ENCODE measurements at places on chromosomes 5 and 9.

DNA sequence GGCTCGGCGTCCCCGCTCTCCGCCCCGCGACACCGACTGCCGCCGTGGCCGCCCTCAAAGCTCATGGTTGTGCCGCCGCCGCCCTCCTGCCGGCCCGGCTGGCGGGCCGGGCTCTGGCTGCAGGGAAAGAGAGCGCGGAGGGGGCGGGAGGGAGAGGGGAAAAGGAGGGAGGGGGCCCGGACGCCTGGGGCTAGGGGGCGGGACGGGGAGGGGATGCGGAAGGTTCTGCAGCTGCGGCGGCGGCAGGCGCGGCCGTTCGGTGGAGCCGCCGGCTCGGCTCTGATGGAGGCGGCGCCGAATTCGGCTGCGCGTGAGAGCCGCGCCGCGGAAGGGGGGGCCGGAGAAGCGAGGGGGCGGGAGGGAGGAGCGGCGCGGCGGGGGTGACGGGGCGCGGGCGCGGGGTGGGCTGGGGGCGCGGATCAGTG, at the start of gene MARCHF11:
Gene MARCHF11, minus strand, starts transcription at position 281 of the 425 bp plus-strand sequence. Its CDS starts 216 bp downstream, at position 65.
- no peak for DNase-seq

- DNase-seq = peak; percentile 74
These were observed 99.3 kb downstream of the ANGPTL2 start for GRCh38 chr9:127022913-127023660.

DNA sequence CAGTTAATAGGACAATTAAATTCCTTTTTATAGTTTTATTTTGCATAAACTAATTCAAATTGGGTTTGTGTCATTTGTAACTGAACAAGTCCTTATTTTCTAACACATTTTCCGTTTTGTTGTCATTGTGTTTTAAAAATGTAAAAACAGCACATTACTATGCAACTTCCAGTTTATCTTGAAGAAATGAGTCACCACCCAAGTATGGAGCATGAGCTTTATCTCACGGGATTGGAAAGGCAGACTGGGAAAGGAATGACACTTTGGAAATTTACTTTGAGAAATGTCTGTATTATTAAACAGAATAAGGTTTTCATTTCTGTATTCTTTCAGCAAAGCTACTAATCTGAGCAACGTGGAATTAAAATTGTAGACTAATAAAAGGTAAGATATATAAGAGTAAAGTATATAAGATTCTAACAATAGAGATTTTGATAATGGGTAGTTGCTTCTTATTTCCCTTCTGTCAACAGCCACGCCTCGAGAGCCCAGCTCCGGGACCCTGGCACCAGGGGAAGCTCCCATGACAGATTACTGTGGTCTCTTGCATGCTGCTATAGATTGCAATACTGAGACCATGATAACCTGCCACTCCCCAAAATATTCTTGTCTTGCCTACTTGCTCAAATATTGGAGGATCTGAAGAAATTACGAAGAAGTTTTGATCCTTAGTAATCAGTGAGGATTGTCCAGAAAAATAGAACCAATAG, 433.1 kb downstream of the CHSY3 start:
- DNase-seq = no peak

DNA sequence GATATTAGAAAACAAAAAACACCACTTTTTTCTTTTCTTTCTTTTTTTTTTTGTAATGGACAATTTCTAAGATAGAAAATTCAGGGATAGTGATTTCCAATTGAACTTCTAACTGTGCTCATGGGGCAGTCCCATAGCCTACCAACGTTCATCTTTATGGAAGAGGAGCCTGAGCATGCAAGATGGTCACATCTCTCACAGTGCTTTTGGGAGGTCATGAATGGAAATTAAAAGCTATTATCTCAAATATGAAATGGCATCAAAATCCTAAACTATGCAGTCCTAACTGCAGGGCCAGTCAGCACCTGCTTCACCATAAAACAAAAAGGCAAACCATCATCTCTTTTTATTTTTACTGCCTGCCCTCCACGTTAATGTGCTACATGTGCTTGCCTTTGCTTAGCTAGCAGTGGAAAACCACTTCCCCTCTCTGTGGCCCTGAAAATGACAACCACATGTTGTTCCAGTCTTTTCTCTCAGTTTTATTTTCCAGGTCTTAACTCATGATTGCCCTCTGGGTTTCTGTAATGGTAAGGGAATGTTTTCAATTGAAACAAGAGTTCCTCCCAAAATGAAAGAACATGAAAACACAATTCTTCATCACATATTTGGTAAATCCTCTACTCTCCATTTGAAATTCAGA, 16.7 kb downstream of the IFNB1 start:
- no peak for DNase-seq

DNA sequence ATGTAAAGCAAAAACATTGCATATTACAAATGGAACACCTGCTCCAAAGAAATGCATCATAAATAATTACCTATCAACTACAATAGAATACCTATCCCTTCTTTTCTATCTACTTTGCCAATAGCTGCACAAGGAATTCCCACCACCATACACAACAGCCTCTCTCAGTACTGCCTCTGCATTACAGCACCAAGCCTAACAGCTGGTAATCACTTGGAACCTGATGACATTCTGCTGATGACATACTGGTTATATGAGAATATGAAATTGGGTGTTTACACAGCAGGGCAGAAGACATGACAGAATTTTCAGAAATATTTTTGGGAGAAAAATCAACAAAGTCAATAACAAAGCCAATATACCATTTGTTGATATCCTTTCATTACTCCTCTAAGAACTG, 43.2 kb downstream of the PSMB7 start:
- DNase-seq = no peak

DNA sequence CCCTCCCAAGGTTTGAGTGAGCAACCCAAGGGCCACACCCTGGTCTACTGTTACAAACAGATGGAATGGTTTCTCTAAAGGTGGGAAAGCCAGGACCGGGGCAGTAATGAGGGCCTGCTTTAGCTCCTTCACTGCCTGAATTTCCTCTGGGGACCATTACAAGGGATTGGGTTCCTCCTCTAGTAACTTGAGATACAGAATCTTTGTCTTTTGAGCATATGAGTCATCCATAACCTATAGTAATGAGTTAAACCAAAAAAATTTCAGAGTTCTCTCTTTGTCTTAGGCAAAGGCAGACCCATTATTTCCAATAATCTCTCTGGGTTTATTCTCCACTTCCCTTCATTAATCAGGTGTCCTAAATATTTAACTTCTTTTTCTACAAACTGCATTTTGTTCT, 618.8 kb downstream of the HINT1 start:
- DNase-seq = no peak

GRCh38 chr9:95459178-95459577, 57.6 kb downstream of the PTCH1 start:
- no peak for DNase-seq

DNA sequence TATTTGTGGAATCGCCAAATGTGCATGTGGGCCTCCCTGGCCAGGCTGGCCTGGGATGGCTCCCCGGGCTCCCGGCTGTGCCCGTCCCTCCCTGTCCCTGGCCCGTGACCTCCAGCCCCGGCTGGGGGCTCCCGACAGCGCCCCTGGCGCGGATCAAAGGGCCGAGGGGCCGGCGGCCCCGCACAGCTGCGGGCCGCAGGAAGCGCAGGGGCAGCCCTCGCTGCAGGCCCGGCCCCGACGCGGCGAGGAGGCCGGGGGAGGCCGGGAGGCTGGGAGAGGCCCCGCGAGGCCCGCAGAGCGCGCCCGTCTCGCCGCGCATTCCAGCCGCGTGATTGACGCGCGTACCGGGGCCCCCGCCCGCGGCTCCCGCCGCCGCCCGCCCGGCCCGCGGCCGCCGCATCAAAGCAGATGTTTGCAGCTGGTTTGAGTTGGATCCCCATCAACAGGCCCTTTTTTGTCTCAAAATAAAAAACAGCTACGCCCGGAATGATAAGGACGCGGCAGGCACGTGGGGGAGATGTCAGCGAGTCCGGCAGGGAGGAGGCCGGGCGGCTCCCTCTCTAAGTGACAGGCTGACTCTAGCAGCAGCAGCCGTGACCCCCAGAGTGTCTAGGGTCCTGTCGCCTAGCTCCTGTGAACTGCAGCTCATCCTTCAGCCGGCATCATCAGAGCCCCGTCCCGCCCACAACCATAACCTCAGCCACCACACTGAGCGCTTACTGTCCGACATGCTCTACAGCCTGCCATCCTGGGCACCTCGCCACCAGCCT, 69.4 kb downstream of the LMX1B start:
- no peak for DNase-seq

DNA sequence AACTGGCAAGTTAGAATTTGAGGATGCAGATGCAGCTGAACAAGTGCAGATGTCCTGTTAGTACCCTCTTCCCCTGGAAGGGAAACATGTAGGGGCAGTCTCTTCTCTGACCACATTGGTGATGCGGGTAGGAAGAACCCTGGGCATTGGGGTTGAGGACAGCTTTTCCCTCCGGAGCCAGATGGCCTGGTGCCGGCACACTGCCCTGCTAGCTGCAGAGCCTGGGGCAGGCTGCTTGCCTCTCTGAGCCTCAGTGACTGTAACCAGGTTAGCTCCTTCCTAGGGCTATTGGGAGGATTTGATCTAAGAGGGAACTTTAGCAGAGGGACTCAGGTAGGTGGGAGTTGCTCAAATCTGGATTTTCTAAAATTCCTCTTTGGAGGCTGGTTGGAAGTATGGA, 148.4 kb downstream of the HSPA4 start:
- DNase-seq = no peak

DNA sequence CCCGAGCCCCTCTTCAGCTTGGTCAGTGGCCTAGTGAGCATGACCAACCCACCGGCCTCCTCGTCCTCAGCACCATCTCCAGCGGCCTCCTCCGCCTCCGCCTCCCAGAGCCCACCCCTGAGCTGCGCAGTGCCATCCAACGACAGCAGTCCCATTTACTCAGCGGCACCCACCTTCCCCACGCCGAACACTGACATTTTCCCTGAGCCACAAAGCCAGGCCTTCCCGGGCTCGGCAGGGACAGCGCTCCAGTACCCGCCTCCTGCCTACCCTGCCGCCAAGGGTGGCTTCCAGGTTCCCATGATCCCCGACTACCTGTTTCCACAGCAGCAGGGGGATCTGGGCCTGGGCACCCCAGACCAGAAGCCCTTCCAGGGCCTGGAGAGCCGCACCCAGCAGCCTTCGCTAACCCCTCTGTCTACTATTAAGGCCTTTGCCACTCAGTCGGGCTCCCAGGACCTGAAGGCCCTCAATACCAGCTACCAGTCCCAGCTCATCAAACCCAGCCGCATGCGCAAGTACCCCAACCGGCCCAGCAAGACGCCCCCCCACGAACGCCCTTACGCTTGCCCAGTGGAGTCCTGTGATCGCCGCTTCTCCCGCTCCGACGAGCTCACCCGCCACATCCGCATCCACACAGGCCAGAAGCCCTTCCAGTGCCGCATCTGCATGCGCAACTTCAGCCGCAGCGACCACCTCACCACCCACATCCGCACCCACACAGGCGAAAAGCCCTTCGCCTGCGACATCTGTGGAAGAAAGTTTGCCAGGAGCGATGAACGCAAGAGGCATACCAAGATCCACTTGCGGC, 1.8 kb downstream of the EGR1 start:
- DNase-seq = no peak

DNA sequence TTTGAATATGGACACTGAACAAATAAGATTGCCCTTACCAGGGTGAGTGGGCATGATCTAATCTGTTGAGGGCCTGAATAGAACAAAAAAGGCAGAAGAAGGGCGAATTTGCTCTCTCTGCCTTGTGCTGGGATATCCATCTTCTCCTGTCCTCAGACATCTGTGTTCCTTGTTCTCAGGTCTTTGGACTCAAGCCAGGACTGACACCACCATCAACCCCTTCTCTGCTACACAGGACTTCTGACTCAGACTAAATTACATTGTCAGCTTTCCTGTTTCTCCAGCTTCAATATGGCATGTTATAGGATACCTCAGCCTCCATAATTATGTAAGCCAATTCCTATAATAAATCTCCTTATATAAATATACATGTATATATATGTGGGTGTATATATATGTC, 40.8 kb upstream of the SLCO6A1 start:
- no peak for DNase-seq

DNA sequence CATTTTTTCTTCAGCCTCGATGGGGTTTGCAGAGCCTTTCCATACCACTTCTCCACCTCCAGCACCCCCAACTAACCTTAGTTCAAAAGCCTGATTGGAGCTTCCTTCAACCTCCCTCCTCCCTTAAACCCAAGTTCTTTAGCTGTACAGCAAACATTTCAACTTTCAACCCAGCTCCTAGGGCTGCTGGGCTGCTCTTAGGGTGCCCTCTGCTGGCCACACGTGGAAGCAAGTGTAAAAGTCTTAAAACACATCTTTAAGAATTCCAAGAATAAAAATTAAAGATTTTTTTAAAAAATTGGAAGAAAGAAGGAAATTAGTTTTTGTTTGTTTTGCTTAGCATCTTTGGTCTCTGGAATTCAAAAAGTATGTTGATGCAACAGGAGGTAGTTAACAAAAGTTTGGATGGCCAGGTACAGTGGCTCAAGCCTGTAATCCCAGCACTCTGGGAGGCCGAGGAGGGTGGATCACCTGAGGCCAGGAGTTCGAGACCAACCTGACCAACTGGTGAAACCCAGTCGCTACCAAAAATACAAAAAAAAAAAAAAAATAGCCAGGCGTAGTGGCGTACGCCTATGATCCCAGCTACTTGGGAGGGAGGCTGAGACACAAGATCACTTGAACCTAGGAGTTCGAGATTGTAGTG, 15.5 kb upstream of the HSD17B3 start:
- peak; percentile 69 for DNase-seq

Data from tibial artery (tissue), 4 donors.